HT-29 (cell line): ENCODE measurements at places on chromosomes 7 and 10.

DNA sequence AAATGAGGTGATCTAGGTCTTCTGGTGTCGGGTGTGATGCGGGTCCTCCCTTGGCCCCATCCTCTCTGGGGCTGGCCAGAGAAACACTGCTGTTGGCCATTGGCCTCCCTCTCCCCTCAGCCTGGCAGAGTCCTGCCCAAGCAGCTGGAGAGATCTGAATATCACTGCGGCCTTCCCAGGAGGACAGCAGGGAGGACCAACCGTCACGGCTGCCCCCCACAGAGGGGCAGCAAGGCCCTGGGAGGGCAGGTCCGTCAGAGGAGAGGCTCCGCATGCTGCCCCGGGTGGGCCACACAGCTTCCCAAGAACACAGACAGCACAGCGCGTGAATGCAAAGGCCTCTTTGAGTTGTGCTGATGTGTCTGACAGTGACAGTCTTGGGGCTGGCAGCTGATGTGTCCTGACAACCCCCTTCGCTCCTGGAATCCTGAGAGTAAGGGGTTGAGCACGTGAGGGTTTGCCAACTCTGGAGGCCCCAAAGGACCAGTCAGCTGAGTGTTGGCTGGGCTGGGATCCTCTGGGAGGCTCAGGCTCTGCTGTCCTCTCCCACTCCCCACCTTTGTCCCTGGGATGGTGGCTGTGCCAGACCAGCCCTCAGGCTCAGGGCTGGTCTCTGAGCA, 132.5 kb upstream of the UNC5B start:
- no peak for DNase-seq

DNA sequence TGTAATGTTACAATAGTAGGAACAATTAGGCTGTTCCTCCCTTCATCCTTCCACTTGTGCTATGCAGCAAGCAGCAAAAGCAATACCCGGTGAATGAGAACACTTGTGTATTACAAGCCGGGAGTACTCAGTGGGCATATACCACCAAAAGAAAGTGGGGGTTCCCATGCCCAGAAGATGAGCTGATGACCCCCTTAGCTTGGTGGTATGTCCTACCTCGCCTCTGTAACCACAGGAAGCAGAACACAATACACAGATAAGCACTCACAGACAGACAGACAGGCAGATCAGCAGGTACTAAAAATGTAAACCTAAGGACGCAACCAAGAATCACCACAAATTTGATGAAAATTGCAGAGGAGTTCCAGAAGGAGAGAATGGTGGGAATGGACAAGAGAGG, 15.5 kb upstream of the KIF20B start:
- no peak for DNase-seq

DNA sequence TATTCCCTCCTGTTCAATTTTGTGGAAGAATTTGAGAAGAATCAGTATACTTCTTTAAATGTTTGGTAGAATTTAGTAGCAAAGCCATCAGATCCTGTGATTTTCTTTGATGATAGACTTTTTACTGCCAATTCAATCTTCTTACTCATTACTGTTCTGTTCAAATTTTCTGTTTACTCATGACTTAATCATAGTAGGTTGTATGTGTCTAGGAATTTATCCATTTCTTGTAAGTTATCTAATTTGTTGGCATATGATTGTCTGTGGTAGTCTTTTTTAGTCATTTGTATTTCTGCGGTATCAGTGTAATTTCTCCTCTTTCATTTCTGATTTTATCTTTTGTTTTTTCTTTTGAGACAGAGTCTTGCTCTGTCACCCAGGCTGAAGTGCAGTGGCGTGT, 87.4 kb downstream of the CCDC3 start:
- no peak for DNase-seq

DNA sequence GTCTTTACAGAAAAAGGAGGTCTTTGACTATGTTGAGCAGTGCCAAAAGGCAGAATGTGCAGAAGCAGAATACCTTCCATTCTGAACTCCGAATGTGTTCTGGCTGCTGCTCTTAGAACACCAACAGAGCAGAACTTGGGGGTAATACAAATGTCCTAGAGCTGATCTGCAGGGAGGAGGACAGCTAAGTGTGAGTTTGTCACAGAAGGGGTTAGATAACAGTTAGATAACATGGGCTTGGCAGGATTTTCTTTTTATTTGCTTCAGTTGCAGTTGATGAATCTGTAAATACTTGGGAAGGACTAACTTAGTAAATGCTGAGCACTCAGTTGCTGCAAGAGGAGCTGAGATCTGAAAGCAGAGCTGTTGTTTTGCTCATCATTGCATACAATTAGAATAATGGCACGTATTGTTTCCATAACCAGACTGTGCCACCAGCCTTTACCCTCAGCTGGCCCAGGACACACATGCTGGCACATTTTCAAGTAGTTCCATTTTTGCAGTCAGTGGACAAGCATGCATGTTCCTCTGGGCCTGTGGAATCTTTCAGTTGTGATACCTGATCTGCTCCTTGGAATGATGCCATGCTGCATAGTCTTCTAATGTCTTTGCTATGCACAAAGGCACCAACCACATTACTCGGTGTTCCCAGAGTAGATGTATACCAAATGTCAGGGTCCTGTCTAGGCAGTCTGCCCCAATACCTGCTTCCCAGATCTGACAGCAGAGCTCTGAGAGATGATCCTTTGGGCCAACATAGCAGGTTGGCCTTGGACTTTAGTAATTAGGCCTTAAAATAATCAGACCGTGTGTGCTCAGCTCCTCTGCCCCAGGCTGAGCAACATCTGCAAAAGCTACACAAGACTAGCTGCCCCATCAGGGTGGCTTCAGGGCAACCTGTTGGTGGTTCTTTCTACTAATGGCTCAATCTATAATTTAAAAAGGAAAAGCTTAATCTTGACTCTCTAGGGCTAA, 55.7 kb downstream of the GSDME start:
- DNase-seq = no peak

- no peak for DNase-seq
Observed at GRCh38 chr10:110456523-110457091, 41.1 kb upstream of the DUSP5 start.

GRCh38 chr7:155860840-155861479, 48.7 kb upstream of the SHH start:
- DNase-seq = peak; percentile 47

GRCh38 chr10:83725567-83725966, 413.7 kb upstream of the GHITM start:
- DNase-seq = no peak

- no peak for DNase-seq
Observed at GRCh38 chr10:11173042-11173441, 155.4 kb downstream of the CELF2 start.
